ENCODE measurements at places on chromosomes 12 and 14. TPM values are rescaled to one million over a fixed set of nuclear protein-coding genes. Genes with fewer than 3 reads are reported as not detected.

GRCh38 chr12:104486943-104487819, 30.4 kb downstream of the CHST11 start:
- no peak for DNase-seq

DNA sequence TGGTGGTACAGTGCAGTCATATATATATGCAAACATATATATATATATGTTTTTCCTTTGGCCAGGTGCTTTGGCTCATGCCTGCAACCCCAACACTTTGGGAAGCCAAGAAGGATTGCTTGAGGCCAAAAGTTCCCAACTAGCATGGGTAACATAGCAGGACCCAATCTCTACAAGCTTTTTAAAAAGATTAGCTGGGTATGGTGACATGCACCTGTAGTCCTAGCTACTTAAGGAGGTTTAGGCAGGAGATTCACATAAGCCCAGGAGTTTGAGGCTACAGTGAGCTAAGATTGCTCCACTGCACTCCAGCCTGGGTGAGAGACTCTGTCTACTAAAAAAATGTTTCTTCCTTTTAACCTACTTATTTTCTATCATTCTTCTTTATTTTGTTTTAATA, 10.2 kb downstream of the PZP start:
- no peak for DNase-seq

GRCh38 chr14:106551265-106551664, 1024.9 kb downstream of the TMEM121 start:
- no peak for DNase-seq

GRCh38 chr12:22938323-22938722, 313.4 kb downstream of the ETNK1 start:
- DNase-seq: no peak

GRCh38 chr12:102917026-102917787, at the start of gene PAH:
PAH (minus strand) TSS chr12:102917244; CDS start chr12:102917130, 114 bp downstream.
- peak; percentile 82 for DNase-seq

DNA sequence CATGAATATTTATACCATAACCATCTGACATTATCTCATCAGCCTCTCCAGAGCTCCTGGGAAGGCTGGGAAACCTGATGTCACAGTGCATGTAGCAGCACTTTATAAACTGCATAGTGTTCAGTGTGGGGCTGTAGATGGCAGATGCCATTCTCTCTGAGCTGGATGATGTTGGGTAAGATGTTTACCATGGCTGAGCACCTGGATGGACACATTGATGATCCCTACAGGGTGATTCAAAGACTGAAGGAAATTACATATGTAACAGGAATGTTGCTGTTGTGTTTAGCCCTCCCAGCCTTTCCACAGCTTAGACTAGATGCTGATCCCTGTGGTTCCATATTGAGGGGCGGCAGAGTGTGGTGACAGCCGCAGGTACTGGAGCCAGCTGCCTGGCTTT, 37.4 kb downstream of the IFT43 start:
- no peak for DNase-seq

GRCh38 chr12:20122274-20122673, 246.1 kb upstream of the PDE3A start:
- DNase-seq: no peak

DNA sequence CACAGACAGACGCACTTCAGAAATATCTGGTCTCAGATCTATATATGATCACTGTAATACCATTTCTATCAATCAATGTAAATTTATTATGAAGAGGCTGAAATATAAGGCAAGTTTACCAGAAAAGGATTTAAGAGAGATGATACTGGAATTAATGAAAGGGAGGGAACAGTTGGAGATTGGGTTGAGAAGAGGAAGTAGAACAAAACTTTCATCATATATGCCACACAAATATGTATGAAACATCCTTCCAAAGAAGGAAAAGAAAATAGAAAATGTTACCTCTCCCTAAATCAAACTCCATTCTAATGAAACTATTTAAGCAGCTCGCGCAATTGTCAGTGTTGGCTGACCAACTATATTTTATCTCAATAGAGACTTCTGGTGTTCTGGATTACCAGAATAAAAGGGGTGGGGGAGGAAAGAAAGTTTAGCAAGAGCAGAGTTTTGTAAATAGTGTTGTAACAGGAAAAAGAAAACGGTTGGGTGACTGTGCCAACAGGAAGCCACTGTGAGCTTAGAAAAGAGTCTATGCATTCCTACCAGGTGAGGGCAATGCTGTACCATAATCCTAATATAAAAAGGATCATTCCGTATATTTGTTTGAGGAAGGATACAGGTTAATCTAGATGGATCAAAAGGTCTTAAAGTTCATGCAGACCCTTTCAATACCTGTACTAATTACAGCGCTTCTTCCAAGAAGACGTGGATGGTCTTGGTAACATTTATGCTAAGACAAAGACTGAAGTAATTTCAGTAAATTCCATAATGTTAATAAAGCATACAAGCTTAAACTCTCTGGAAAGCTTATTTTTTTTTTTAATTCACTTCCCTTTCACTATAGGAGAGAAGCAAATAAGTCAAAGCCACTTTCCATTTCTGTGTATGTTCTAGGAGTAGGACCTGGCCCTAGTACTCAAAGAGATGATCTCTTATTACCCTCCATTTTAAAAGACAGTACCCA, 14.5 kb upstream of the LLPH start:
- peak; percentile 57 for DNase-seq

GRCh38 chr14:29554335-29554734, 373.3 kb downstream of the PRKD1 start:
- DNase-seq: no peak

- DNase-seq: no peak
Observed at GRCh38 chr12:9365296-9365695, 157.1 kb upstream of the PZP start.

- DNase-seq: no peak
Observed at GRCh38 chr14:88468406-88468805, 82.9 kb downstream of the SPATA7 start.

GRCh38 chr12:2266666-2267620, 214.2 kb downstream of the CACNA1C start:
- no peak for DNase-seq

- DNase-seq: no peak
Observed at GRCh38 chr14:33699300-33699983, 251.4 kb downstream of the EGLN3 start.

GRCh38 chr12:131290255-131290959, 336.7 kb downstream of the ADGRD1 start:
- DNase-seq: no peak

GRCh38 chr14:96874127-96874526, 76.9 kb downstream of the VRK1 start:
- DNase-seq: no peak

DNA sequence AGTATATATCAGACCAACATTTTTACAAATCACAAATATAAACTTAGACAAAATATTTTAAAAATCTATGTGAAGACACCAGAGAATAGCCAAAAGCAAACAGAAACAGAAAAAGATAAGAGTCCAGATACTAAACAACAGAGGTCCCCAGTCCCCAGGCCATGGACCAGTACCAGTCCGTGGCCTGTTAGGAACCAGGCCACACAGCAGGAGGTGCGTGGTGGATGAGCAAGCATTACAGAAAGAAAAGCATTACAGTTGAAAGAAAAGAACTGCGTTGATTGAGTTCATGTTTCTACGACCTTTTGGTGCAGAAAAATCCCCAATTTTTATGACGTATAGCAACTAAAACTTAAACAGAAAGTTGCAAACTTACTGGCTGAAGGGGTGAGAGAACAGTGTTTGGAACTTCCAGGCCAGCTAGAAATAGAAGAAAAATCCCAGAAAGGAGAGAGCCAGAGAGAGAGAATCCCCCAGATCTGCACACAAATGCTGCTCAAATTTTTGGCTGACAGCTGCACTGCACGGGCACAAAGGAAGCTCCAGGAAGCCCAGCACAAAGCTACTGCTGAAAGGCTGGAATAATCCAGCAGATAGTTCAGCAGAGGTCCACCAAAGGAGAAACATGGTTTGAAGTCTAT, 159.6 kb upstream of the C14orf180 start:
- peak; percentile 8 for DNase-seq

DNA sequence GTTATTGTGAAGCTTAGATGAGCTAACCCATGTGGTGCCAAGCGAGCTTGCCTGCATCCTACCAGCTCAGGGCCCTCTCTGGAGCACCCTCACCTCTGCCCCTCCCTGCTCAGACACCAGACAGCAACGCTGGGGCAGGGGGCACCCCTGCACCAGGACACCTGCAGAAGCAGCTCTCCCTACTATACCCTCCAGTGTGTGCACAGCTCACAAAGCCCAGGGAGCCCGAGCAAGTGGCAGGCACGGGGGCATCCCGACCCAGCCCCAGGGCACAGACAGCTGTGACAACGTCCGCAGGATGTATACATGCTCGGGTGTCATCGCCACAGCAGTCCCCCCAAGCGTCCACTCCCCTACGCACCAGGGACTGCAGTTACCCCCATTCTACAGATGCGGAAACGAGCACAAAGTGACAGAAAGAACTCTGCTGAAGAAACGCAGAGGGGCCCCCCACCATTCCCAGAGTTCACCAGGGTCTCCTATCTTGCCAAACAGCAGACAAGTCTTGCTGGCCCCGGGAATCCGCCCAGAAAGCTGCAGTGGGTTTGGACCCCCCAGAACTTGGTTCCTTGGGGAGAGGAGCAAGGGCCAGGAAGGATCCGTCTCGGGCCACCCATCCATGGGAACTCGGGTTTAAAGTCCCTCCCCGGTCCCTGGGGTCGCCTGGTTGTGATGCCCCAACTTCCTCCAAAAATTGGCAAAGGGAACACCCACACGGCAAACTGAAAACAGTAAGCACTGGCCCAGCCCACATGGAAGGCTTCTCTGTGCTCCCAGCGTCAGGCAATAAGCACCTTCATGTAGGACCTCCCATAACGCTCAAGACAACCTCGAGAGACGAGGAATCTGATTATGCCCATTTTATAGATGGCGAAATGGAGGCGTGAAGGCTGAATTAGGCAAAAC, 12.0 kb downstream of the NCOR2 start:
- DNase-seq: no peak

GRCh38 chr12:119211884-119212283, 33.2 kb downstream of the HSPB8 start:
- no peak for DNase-seq

DNA sequence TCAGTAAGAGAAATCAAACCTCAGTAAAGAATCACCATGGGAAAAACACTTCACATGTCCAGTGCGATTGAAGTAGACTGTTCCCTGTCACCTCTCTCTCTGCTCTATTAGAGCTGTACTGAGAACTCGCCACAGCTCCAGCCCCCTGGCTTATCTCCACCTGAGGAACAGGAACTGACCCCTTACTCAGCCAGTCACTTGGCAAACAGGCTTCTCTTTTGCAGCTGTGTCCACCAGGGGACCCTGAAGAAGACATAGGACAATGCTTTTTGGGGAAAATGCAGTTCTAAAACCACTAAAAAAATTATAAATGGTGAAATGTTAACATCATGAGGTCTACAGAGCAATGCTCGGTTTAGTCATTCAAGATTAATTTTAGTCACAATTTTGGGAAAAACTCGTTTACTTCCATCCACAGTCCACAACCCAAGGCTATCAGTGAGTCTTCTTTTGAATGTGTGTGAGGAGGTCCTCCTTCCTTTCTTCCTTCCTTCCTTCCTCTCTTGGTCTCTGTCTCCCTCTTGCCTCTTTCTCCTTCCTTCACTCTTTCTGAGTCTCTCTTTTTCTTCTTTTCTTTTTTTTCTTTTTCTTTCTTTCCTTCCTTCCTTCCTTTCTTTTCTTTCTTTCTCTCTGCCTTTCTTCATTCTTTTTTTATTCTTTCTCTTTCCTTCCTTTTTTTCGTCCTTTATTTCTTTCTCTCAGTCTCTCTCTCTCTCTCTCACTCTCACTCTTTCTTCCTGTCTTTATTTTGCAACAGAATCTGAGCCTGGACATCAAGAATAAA, 1189.5 kb upstream of the TMEM132C start:
- no peak for DNase-seq

GRCh38 chr14:83733670-83734069, 1796.3 kb upstream of the FLRT2 start:
- peak; percentile 0 for DNase-seq

DNA sequence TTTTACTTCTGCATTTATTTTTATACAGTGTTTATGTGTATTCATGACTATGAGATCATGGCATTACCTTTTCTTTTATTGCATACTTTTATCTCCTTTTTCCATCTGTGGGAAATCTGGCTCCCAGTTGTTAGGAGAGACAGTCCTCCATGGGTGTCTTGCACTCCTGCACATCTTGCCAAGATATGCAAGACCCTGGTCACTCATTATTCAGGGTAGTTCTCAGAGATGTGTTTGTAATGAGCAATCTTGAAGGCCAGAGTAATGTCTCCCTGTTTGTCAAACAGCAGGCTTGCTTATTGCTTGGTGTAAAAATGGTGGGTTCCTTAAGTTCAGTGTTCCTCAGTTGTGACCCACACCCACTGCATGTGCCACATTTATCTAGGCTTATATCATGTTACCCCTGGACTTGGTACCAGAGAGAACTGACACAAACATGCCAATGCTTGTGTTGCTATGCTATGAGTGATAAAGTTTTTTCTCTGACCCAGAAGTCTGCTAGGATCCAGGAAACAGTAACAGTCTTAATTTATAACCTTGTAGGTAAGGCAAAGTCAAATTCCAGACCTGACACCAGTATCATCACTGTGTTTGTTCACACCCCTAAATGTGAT, 36.8 kb downstream of the PPHLN1 start:
- no peak for DNase-seq

GRCh38 chr12:24494401-24494800, 454.5 kb downstream of the BCAT1 start:
- DNase-seq: no peak

GRCh38 chr12:94254270-94254669, 105.9 kb downstream of the PLXNC1 start:
- DNase-seq: no peak

DNA sequence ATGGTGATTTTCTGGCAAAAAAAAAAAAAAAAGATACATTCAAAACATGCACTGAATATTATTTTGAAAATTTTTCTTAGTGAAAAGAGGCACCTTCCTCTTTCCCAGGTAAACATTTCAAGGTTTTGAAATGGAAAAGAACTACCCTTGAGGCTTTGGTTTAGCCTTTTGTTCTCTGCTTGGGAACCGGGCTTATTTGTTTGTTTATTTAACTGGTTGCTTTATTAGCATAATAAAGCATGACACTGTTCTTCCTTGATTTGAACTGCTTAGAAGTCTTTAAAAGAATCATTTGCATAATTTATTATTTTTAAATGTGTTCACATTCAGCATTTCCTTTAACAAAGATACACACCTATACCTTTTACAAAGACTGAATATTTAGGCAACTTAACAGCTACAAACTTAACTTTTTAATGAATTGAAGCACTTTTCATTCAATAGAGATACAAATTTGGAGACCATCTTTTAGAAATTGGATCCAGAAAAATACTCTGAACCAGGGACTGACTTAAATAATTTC, 174.5 kb downstream of the FBXL14 start:
- DNase-seq: peak; percentile 37

TMEM233 gene
- not detected for total RNA-seq

GYS2 gene
- total RNA-seq: not detected

ITGB7 gene
- total RNA-seq: 0.30 TPM

TBC1D30 gene
- total RNA-seq: 0.62 TPM

CLEC7A gene
- total RNA-seq: 0.07 TPM

CLMN gene
- total RNA-seq: 10.5 TPM

RASAL1 gene
- 4.5 TPM for total RNA-seq

DHRS2 gene
- total RNA-seq: 1.1 TPM
